WTC11 (cell line): ENCODE measurements at places on chromosomes 12 and 14. TPM values are rescaled to one million over a fixed set of nuclear protein-coding genes. Genes with fewer than 3 reads are reported as not detected.

Gene KICS2
- 9.9 to 11.6 TPM (median 10.7 TPM) in 3 replicates for total RNA-seq

Gene FAM181A
- total RNA-seq = not detected in 3 replicates

Gene OR4E2
- total RNA-seq = not detected in 3 replicates

Gene AGAP2
- 2.0 to 2.7 TPM (median 2.3 TPM) in 3 replicates for total RNA-seq

Gene ZNF891
- 3.4 to 3.8 TPM (median 3.4 TPM) in 3 replicates for total RNA-seq

DNA sequence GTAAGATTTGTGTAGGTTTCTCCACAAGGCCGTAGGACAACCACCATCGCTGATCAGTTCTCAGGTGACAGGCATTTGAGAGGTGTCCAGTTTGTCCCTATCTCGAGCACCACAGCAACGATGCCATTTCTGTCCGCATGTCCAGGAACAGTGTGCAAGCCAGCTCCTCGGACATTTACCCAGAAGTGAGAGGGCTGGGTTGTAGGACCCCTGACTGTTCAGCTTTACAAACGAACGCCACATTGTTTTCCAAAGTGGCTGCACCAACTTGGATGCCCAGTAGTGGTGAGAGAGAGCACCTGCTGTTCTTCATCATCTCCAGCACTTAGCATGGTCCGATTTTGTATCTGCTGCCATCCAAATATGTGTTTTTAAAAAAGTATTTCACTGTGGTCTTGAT is 38.6 kb downstream of the CYP46A1 start:
- DNase-seq = no peak

DNA sequence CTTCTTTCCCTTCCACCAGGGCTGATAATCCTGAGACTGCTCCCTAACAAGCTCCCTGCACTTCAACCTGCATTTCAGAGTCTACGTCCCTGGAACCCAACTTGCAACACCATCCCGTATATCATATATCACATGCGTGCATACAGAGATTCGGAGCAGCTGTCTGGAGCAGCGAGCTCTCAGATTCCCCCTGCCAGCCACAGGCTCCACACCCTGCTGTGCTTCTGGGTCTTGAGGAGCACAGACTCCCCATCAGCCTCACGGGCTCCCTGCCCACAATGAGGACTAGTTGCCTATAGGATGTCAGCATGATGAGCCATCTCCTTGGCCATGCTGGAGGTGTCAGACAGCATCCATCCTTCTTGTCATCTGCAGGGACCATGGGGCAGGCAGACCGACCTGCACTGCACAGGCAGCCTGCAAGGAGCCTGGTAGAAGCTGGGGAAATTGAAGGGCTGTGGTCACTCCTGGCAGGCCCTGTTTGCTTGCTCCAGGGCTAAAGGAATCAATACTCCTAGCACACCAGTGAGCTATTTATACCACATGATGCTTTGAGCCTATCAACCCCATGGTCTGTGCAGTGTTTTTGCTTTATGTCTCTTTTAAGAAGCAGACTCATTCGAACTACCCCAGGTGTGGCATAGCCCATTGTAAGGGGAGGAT is 19.6 kb upstream of the HDAC7 start:
- DNase-seq = no peak

GRCh38 chr12:24814379-24815113 is 134.4 kb downstream of the BCAT1 start:
- no peak for DNase-seq

- DNase-seq = no peak
Measured at GRCh38 chr14:72921396-72921795, 4.9 kb upstream of the DCAF4 start.
